ENCODE measurements at places on chromosomes 6 and 20.

GRCh38 chr6:35046862-35047261 lies 94.3 kb downstream of the TCP11 start:
- H3K27ac ChIP-seq = peak overlapping the region; percentile 76
- H3K4me3 ChIP-seq = no peak overlapping the region

GRCh38 chr6:28712982-28713381 lies 187.3 kb downstream of the GPX5 start:
- peaks cover 14% of the 10 kb centered on the region for H3K27me3 ChIP-seq
- H3K4me1 ChIP-seq = no peaks in the 10 kb centered on the region
- no peak overlapping the region for H3K27ac ChIP-seq
- no peak for DNase-seq

GRCh38 chr6:45378334-45378926 lies 696 bp upstream of the SUPT3H start:
- no peaks in the 10 kb centered on the region for H3K36me3 ChIP-seq
- H3K27ac ChIP-seq = peak overlapping the region; percentile 94
- DNase-seq = peak; percentile 76
- H3K4me1 ChIP-seq = peaks cover 23% of the 10 kb centered on the region

- H3K4me1 ChIP-seq = no peaks in the 10 kb centered on the region
- H3K27ac ChIP-seq = no peak overlapping the region
- DNase-seq = no peak
- no peak overlapping the region for H3K4me3 ChIP-seq
- H3K27me3 ChIP-seq = no peaks in the 10 kb centered on the region
Observed at GRCh38 chr6:101676187-101676586, 282.7 kb downstream of the GRIK2 start.

DNA sequence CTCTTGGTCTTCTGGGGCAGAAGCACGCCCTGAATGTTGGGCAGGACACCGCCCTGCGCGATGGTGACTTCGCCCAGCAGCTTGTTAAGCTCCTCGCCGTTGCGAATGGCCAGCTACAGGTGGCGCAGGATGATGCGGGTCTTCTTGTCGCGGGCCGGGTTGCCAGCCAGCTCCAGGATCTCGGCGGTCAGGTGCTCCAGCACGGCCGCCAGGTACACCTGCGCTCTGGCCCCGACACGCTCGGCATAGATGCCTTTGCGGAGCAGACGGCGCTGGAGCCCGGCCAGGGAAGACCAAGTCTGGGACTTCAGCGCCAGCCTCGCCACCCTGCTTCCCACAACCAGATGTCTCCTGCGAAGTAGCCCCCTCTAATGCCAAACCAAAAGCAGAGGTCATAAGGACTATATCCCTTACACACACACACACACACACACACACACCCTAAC lies 8.0 kb upstream of the SLC17A3 start:
- no peak overlapping the region for H3K4me3 ChIP-seq
- H3K36me3 ChIP-seq = no peaks in the 10 kb centered on the region
- H3K27ac ChIP-seq = no peak overlapping the region
- H3K4me1 ChIP-seq = no peaks in the 10 kb centered on the region

GRCh38 chr6:47733879-47734558 lies 35.6 kb downstream of the ADGRF4 start:
- no peak overlapping the region for H3K4me3 ChIP-seq
- no peaks in the 10 kb centered on the region for H3K4me1 ChIP-seq
- H3K36me3 ChIP-seq = no peaks in the 10 kb centered on the region
- no peak overlapping the region for H3K27ac ChIP-seq
- no peak for DNase-seq

GRCh38 chr20:16930656-16931055 lies 182.5 kb downstream of the OTOR start:
- no peaks in the 10 kb centered on the region for H3K27me3 ChIP-seq
- no peaks in the 10 kb centered on the region for H3K36me3 ChIP-seq
- no peak overlapping the region for H3K4me3 ChIP-seq
- H3K4me1 ChIP-seq = no peaks in the 10 kb centered on the region

- H3K27me3 ChIP-seq = no peaks in the 10 kb centered on the region
- H3K4me3 ChIP-seq = no peak overlapping the region
- H3K27ac ChIP-seq = no peak overlapping the region
- H3K4me1 ChIP-seq = peaks cover 7% of the 10 kb centered on the region
Observed at GRCh38 chr6:43736844-43737243, 33.2 kb upstream of the VEGFA start.

Data from left lung (tissue), 14 donors.